ENCODE measurements at places on chromosomes 13 and 19.

DNA sequence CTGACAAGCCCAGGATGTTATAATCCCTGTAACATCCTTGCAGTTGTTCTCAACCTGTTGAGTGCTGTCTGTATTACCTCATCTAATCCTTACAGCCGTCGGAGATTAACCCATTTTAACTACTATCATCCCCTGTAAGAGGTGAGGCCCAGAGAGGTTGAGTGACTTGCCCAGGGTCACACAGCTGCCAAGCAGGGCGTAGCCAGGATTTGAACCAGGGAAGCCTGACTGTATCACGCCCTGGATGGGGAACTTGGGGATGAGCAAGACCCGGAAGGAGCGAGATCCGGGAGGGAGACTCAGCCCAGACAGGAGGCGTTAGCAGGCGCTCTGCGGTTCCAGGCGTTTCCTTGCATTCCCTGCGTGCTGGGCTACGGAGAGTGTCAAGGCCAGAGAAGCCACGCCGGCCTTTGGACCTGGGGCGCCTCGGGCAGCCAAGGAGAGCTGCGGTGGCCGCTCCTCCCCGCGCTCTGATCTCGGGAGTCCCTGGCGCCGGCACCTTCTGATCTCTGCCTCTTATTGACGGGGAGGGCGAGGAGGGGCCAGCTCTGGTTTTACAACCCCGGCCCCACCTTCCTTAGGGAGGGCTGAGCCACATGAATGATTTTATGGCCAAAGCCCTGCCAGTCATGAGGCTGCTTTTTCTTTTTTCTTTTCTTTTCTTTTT lies 6.2 kb downstream of the SULT2B1 start:
- peak; percentile 78 for DNase-seq

DNA sequence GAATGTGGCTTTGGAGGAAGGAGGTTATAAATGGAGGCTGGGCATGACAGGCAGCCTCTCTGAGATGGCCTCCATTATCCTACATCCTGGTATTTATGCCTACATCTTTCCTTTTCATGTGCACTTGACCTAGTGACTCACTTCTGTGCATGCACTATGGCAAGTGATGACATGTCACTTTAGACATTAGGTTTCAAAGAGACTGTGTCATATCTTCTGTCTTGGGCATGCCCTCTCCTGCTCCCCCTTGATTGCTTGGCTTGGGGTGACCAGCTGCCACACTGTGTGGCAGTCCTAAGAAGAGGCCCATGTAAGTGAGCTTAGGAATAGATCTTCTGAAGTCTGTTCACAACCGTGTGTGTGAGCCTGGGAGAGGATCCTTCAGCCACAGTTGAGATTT lies 472.8 kb downstream of the FGF9 start:
- DNase-seq = no peak

DNA sequence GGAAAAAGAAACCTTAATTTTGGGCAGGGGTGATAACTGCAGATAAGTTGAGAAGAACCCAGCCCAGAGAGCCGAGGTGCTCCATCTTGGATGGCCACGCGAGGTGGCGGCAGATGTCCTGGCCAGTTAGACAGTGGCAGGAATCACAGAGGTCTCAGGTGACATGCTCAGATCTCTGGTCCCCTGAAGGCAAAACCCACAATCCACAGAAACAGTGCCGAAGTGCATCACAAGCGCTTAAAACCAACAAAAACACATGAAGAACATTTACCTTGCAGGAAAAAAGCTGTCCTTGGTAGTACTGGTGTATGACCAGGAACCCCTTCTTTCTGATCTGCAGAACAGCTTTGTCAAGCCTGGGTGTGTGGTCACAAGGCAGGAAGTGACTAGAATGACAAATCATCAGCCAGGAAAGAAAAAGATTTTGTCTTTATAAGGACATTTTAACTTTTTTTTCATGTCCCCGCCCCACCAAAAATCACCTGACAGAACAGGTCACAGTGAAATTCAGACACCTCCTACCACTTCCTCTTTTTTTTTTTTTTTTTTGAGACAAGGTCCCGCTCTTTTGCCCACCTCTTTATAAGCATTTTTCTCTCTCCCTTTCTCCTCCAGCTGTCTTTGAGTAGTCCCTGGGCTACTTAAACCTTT lies at the start of gene LCP1:
Gene LCP1, minus strand, starts transcription at position 338 of the 651 bp plus-strand sequence. CDS start 22,515 bp downstream, outside the sequence.
- DNase-seq = peak; percentile 80

- DNase-seq = no peak
These were observed 79.4 kb upstream of the NBEA start for GRCh38 chr13:34862716-34863115.

All from suppressor macrophage (primary cell).